Glomerular endothelial cell (primary cell): ENCODE measurements at places on chromosomes 3 and 15. TPM values are rescaled to one million over a fixed set of nuclear protein-coding genes. Genes with fewer than 3 reads are reported as not detected.

Gene SYNPR
- not detected in 2 replicates for total RNA-seq

Gene CFAP100
- total RNA-seq, result not detected in 2 replicates

Gene ZDHHC23
- 0.48 and 0.88 TPM in 2 replicates for total RNA-seq

Gene PLCB2
- total RNA-seq, result 3.0 and 5.1 TPM in 2 replicates

Gene STT3B
- 108 and 130 TPM in 2 replicates for total RNA-seq

Gene ACTRT3
- 2.8 and 3.4 TPM in 2 replicates for total RNA-seq

Gene CCDC13
- total RNA-seq, result 0.47 and 1.5 TPM in 2 replicates

Gene MINAR1
- total RNA-seq, result 0.29 and 1.5 TPM in 2 replicates

DNA sequence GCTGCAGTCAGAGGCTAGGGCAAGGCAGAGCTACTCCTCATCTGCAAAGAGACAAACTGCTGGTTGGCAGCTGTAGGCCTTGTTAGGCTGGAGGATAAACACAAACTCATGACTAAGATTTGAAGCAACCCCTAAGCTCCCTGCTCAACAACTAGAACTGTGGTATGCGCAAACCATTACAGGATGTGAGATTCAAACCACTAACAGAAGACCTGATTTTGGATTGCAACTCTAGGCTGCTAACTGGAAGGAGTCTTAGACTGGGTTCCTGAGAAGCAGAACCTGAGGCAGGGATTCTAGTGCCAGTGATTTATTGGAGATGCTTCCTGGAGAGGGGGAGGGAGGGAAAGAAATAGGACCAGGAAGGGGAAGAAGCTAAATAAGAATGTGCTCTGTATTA, 22.5 kb downstream of the CCR4 start:
- DNase-seq, result no peak

GRCh38 chr3:124363476-124363875, 366.8 kb upstream of the UMPS start:
- DNase-seq, result no peak

DNA sequence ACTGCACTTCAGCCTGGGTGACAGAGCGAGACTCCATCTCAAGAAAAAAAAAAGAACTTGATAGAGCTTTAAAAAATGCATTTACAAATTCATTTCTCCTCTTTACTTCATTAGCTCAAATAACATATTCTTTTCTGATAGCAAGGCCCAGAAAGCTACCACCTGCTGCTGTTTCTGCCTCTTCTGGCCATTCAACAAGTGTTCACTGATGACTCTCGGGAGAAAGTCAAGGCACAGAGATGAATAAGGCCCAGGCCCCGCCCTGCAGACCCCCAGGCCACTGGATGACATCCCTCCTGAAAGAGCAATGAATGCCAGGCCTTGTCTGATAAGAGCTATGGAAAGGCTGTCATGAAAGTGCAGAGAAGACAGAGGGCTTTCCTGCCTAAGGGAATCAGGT, 13.6 kb upstream of the TSEN2 start:
- DNase-seq, result no peak

- no peak for DNase-seq
Observed at GRCh38 chr3:17111586-17111985, 226.8 kb downstream of the PLCL2 start.

DNA sequence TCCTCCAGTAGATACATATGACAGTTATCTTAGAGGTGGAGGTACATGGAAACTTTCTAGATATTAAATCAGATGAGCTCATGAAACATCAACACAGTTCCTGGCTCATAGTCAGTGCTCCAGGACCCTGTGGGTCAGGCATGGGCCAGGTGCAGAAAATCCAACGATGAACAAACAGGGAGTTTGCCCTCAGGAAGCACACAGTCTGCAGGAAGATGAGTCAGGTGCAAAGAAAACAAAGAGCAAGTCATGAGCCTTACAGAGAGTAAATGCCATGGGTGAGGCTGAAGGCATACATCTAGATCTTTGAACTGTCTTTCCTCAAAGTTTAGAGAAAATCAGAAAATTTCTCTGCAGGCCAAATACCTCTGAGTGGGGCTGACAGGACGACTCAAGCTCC, 184.2 kb upstream of the TPM1 start:
- DNase-seq, result no peak

DNA sequence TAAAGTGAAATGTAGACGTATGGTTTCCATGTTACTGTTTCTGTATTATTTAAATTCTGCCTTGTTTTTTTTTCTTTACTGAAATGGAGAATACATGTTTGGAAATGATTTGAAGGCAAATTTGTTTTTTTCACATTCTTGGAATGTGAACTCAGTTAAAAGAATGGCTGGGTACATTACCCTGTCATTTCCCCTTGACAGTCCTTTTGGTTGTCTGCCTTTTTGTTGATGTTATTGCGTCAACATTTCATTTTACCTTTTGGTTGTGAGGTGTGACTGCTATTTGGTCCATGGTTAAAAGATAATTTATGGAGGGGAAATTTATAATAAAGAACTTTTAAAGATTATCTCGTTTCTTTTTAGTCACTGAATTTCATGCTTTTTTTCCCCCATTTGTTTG, 3.2 kb upstream of the GPR171 start:
- DNase-seq, result no peak

DNA sequence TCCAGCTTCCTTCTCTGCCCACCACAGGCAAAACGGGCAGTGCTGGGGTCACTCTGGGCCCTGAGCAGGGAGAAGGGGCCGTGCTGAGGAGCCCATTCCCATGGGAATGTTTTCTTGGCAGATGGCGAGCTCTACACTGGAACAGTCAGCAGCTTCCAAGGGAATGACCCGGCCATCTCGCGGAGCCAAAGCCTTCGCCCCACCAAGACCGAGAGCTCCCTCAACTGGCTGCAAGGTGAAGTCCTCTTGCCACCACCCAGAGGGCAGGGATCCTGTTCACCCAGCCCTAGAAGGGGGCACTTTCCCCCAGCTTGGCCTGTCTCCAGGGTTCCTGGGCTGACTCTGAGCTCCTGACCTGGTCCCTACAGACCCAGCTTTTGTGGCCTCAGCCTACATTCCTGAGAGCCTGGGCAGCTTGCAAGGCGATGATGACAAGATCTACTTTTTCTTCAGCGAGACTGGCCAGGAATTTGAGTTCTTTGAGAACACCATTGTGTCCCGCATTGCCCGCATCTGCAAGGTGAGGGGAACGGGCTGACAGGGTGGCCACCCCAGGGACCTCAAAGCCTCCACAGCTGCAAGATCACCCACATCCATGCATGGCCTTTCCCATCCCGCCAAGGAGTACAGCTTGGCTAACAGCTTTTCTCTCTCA, 12.4 kb downstream of the CIB1 start:
- DNase-seq, result peak; percentile 33

DNA sequence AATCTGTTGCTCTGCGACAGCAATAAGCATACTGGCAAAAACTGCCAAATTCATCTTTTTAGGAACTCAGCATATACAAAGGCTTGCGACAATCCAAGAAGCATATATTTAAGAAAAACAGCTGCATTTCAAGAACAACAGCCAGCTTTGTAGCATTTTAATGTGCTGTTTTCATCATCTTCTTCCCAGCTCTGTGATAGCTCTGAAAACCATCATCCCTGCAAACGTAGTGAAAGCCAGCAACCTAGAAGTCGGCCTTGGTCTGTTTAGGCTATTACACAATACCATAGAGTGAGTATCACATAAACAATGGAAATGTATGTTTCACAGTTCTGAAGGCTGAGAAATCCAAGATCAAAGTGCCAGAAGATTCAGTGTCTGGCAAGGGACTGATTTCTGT, 187.5 kb downstream of the NAALADL2 start:
- no peak for DNase-seq

GRCh38 chr3:47003461-47004368, 24.2 kb downstream of the NBEAL2 start:
- no peak for DNase-seq

- DNase-seq, result no peak
Observed at GRCh38 chr15:49287481-49287880, 117.4 kb downstream of the GALK2 start.

GRCh38 chr3:58573640-58574039, 3.6 kb downstream of the FAM107A start:
- no peak for DNase-seq

DNA sequence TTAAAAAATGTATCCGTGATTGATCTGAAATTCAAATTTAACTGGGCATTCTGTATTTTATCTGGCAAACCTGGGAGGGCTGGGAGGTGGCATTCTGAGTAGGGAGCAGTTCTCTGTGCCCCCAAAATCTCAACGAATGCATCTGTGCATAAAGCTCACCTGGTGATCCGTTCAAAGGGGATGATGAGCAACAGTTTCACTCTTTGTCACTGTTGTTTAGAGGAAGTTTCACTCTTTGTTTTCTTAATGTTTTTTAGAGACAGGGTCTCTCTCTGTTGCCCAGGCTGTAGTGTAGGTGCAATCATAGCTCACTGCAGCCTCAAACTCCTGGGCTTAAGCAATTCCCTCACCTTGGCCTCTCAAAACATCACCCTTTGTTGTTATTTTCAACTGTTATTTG, 186.7 kb downstream of the SSR3 start:
- no peak for DNase-seq

GRCh38 chr3:169389925-169390253, 273.6 kb downstream of the MECOM start:
- DNase-seq, result no peak

DNA sequence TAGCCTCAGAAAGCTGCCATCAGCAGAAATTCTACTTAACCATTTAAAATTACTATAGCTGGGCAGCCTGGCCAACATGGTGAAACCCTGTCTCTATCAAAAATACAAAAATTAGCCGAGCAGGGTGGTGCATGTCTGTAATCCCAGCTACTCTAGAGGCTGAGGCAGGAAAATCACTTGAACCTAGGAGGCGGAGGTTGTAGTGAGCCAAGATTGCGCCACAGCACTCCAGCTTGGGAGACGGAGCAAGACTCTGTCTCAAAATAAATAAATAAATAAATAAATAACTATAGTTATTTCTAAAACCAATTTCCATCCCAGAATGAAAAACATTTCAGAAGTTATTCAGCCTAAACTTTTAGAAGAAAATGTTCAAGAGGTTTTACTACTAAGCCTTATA, 25.1 kb downstream of the LRRFIP2 start:
- DNase-seq, result no peak

GRCh38 chr3:190009614-190010013, 111.1 kb downstream of the P3H2 start:
- DNase-seq, result no peak

- no peak for DNase-seq
Observed at GRCh38 chr15:38687340-38687739, 122.7 kb upstream of the RASGRP1 start.

DNA sequence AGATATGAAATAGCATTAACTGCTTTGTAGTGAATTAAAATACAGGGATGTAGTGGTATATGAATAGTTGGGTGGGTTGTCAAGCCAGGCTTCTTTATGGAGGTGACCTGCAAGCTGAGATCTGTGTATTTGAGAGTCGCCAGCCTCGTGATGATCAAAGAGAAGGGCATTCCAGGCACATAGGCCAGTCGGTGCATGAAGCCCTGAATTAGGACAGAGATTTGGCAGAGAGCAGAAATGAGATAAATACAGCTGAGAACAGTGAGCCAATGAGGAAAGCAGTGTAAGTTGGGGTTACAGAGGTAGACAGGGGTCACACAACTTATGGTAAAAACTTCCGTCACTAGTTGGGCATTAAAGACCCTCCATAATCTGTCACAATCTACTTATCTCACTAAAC, 641.9 kb downstream of the OTOL1 start:
- DNase-seq, result no peak

DNA sequence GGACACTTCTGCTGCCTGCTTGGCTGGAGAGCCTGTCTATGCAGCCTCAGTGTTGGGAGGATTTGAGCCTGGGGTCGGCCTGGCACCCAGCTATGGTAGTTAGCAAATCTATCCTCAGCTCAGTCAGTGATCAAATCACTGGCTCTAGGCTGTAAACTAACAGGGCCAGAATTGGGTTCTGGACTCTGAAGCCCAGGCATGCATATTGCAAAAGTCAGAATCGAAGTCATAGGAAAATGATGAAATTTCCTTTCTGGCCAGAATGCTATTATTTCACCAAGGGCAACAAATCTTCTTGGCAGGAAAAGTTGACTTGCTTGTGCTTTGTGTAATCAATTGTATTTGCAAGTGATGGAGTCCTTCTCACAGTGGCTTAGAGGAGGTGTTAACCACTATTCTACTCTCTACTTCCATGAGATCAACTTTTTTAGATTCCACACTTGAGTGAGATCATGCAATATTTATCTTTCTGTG, 482.6 kb upstream of the TPRG1 start:
- DNase-seq, result no peak

DNA sequence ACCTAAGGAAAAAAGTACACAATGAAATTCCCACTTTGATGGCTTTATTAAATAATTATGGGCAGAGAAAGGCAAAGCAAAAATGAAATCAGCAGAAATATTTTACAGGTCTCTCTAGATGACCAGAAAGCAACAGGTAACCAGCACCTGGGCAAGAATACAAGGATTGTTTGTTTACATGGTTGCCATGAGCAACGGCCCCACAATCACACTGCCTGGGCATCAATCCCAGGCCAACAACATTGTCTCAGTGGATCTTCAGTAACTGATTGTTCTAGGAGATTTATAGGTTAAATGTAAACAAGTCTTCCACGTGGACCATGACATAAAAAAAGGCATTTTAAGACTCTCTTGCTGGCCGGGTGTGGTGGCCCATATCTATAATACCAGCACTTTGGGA, 82.6 kb downstream of the PDZRN3 start:
- DNase-seq, result no peak

GRCh38 chr3:71694358-71694999, 30.7 kb downstream of the EIF4E3 start:
- DNase-seq, result no peak

GRCh38 chr15:90099868-90100831, 2.1 kb downstream of the IDH2 start:
- DNase-seq, result no peak

DNA sequence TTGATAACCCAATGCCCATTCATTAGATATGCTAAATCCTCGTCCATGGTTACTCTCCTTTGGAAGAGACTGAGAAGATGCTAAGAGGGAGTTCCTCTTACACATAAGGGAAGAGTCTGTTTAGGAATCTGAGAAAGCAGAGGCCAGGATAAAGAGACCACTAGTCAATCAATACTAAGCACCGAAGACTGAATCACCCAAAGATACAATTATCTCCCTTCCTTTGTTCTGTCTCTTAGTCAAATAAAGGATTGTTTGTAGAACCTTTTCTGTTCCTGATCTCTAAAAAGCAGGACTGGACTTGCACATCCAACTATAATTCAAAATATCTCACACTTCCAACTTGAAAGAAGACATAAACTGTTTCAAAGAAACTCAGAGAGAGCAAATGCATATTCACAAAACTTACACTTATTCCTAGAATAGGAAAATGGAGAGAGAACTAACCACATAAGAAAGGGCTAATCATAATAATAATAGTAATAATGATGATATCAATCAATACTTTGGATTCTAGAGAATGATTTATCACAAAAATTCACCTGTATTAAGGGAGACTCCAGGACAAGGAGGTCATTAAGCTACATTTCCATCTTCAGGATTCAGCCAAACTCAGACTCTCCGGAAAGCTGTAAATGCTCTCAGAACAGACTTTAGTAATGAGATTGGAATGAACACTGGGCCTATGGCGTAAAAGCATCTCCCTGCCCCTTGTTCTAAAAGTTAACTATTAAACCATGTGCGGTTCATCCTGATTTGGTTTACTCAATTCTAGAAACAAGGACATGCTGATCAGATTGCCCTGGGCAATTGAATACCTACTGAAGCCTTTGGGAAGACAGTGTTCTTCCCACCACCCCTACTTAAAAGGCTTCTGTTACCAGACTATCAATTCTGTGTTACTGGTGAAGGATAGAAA, 401.5 kb downstream of the ZBTB20 start:
- DNase-seq, result no peak

GRCh38 chr3:141632779-141633374, 105.2 kb upstream of the RNF7 start:
- DNase-seq, result no peak

GRCh38 chr15:23424111-23424904, 22.7 kb downstream of the GOLGA6L2 start:
- no peak for DNase-seq
